ENCODE measurements at places on chromosomes 7 and 10.

- peak; percentile 1 for DNase-seq
Measured at GRCh38 chr10:123926401-123927264, 35.0 kb upstream of the CPXM2 start.

DNA sequence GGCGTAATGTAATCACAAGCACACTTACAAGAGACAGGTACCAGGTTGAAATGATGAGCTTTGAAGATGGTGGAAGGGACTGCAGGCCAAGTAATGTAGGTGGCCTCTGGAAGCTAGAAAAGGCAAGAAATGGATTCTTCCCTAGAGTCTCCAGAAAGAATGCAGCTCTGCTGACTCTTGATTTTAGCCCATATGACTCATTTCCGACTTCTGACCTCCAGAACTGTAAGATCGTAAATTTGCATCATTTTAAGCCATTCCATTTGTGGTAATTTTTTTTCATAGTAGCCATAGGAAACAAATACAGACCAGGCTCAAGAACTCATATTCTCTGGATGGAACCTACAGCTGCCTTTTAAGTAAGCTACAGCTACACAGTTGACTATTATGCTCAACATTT, 315.5 kb downstream of the MAGI2 start:
- peak; percentile 73 for DNase-seq

DNA sequence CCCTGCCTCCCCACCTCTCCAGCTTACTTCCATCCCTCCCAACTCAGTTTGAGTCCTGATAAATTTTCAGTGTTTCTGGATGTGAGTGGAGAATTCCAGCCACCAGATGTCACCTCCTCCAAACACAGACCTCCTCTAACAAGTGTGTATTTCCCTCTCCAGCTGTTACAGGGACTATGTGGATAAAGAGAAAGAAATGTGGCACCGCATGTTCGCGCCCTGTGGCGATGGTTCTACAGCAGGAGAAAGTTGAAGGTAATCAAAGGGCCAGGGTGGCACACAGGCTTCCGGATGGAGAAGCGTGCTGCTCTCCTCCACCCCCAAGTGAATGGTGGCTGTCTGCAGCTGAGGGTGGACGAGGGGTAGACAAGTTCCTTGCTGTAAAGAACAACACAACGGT, 14.7 kb downstream of the FKBP6 start:
- peak; percentile 69 for DNase-seq

DNA sequence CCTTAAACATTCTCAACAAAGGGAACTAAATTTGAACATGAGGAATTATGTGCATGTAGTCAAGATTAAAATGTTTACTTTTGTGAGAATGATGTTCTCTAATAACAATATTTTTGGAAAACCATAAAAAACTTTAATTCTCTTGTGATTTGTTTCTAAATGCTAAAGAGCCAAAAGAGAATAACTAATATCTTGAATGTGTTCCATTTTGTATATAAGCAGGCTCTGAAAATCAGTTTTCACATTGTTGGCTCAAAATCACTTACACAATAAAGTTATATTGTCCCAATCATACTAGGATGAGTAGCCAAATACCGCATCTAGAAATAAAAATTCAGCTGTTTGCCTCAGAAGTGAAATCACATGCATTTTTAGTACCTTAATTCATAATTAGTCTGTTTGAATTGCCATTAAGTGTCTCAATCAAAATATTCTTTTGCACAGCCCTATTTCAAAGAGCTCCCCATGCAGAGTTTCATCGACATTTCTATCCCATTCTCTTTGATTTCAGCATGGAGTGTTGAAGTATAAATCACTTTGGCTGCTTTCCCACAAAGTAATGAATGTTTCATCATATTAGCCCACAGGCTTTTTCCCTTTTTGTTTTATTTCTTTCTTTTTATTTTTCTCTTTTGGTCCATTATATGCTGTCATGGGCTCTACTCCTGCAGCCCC, 420.3 kb upstream of the POM121L12 start:
- DNase-seq: no peak

DNA sequence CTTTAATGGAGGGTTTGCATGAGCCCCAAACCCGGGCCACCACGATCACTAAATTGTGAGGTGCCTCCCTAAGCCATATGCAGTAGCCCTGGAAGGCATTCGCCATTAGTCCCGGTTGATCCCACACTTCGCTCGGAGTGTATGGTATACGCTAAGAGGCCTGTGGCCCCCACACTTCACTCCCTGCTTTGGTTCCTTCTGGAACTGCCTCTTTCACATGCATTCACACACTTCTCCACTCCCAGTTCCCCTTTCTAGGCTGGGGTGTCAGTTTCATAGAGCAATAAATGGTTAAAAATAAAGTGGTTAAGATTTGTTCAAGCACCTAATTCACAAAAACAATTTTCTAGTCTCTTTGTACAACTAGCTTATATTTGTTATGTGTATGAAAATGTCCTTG, 212.1 kb upstream of the KCND2 start:
- DNase-seq: no peak

DNA sequence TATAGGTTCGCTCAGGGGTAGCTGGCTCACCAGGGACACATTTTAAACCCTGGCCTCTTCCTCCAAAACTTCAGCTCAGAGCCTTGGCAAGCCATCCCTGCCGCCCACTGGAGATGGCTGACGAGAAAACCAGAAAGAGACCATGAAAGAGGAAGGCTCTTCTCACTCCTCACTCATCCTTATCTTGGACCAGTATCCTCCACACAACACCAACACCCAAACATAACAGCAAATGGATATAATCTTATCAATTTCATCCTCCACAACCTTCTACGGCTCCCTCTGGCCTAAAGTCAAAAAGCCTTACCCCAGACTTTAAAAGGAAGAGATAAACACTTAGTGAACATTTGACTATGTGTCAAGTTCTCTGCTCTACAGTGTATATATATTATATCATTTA, 26.9 kb downstream of the DLG5 start:
- no peak for DNase-seq

DNA sequence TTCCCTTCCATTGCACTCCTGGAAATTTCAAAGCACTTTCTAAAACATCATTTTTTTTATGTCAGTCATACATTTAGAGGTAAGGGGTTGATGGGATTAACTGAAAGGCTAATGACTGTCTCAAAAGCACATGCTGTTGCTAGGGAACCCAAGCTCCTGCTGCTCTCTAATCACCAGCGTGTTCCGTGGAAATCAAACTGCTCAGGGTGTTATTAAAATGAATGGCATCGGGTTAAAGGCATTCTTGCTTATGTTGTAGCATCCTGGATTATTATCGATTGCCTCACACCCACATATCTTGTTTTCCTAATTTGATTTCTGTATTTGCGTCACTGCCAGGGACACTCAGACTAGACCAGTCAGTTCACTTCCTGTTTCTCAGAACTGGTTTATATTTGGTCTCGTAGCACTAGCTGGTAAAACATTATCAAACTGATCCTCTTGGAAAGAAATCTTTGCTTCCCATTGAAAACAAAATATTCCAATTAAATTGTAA, 216.5 kb upstream of the MKLN1 start:
- peak; percentile 90 for DNase-seq

- DNase-seq: peak; percentile 22
Measured at GRCh38 chr7:66033471-66034385, 41.9 kb upstream of the ASL start.

DNA sequence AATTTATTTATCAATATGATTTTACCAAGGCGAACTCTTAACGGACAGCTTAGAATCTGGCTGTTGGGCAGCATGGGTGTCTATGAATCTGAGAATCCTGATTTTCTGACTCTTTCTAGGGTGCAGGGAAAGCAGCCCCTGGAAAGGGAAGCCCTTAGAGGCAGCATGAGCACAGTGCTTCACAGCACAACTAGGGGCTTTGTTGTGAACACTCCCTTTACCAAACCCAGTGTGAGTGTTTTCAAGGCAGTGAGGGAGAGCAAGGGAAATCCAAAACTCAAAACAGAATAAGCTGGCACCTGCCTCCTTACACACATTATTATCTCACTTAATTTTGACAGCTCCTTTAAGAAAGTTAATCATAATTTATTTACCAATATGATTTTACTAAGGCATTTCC, 116.3 kb upstream of the CSTF2T start:
- no peak for DNase-seq

GRCh38 chr10:30151581-30152389, 92.4 kb upstream of the JCAD start:
- peak; percentile 88 for DNase-seq

GRCh38 chr10:82943142-82943541, 1068.1 kb downstream of the NRG3 start:
- DNase-seq: no peak

- no peak for DNase-seq
Measured at GRCh38 chr7:100372694-100373093, 593 bp upstream of the PILRA start.

DNA sequence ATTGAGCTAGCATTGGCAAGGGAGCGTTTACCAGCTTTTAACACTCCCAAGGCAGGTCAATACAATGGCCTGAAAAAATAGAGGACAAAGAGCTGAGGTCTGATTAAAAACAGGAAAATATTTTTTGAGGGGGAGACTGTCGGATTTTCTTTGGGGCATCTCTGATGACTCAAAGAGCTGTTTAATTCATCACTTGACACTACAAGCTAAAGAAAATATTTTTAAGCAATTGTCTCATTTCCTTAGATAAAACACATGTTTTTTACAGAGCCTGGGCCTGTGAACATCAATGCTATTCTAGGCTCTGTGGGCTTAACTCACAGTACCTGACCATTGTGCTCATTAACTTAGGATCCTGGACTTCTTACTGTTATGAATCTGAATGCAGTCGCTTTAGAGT, 100.8 kb downstream of the NRP1 start:
- DNase-seq: no peak

DNA sequence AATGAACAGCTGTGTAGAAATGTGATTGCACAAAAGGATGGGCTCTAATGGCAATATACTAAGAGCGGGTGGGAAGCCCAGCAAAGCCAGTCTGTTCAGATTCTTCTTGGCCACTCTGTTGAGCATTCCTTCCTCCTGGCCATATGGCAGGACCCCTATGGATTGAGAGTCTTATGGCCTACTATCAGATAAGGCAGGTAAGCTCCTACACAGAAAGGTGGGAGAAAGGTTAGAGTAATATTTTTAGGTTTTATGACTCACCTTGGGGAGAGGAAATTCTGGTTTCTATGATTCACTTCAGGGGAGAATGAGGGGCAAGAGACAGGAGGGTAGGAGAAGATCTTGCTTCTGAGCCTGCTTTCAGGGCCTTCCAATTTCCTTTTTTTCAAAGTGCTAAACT, 15.1 kb upstream of the AKR1B10 start:
- no peak for DNase-seq

DNA sequence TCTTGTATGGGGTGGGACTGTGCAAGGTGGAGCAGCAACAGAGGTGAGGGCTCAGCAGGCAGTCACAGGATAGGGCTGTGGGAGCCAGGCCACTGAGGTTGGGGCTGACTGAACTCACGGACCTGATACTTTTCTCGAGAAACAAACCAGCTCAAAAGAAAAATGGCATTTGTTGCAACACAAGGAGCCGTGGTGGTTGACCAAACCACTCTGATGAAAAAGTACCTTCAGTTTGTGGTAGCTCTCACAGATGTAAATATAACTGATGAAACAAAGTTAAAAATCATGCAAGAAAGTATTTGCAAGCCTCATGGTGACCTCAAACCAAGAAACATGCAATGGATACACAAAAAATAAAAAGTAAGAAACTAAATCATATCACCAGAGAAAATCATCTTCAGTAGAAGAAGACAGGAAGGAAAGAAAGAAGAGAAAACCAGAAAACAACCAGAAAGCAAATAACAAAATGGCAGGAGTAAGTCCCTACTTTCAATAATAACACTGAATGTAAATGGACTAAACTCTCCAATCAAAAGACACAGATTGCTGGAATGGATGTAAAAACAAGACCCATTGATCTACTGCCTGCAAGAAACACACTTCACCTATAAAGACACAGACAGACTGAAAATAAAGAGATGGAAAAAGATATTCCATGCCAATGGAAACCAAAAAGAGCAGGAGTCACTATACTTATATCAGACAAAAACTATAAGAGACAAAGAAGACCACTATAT, 48.9 kb upstream of the DUSP5 start:
- DNase-seq: no peak

GRCh38 chr7:4244041-4244440, 438.1 kb upstream of the FOXK1 start:
- DNase-seq: no peak

DNA sequence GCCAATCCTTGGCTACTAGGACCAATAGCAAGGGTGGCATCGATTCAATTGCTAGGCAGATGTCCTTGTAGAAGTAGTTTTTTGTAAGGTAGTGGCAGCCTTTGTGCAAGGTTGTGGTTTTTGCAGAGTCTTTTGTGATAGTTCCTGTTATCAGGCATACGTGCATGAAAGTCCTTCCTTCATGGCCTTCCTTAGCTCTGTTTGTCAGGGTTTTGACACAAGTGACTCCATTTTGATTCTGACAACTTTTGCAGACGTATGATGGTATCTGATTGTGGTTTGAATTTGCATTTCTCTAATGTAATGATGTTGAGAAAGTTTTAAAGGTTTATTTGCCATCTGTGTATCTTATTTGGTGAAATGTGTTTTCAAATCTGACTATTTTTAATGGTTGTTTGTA, 71.8 kb upstream of the SYPL1 start:
- DNase-seq: no peak

GRCh38 chr10:66862687-66863258, 63.1 kb upstream of the LRRTM3 start:
- DNase-seq: no peak

GRCh38 chr10:80713398-80713928, 175.8 kb downstream of the SH2D4B start:
- no peak for DNase-seq

DNA sequence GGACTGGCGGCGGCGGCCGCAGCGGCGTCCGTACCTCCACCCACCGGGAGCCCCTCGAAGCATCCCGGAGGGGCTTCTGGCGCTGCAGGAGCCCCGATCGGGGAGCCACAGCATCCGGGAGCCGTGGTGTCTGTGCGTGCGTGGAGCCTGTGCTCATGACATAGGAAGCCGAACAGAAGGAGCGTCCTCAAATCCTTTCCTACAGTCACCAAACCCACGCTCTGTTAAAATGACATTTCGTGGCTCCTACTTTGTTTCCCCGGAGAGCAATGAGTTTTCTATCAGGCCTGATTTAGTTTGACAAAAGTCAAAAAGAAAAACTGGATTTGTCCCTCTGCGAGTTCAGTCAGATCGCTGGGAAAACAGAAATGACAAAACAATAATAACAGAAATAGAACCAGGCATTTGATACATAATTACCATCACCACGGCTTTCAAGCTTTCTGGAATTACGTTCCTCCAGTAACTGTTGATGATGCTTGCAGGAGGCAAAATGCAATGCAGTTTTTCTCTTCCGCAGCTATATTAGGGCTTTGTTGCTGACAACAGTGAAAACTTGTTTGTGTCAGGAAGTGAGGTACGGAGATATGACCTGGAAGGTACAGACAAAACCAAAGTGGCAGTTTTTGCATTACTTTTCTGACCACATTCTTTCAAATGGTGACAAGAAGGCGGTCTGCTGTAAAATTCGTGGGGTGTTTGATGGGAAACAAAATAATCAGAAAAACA, 219.3 kb upstream of the MKLN1 start:
- peak; percentile 21 for DNase-seq

GRCh38 chr7:44630792-44631457, 24.5 kb downstream of the OGDH start:
- no peak for DNase-seq
